A549 treated with Mapracorat at 1 μM for 4 hours (cell line): ENCODE measurements at places on chromosomes 13 and 19. TPM values are rescaled to one million over a fixed set of nuclear protein-coding genes. Genes with fewer than 3 reads are reported as not detected.

The VSTM2B gene
- not detected in 5 replicates for total RNA-seq

The CEBPA gene
- total RNA-seq = 5.3 to 10.2 TPM (median 8.8 TPM) in 5 replicates

The CLEC17A gene
- total RNA-seq = not detected in 5 replicates

The SLC7A10 gene
- total RNA-seq = 0.11 to 0.12 TPM in 2 of 5 replicates, not detected in the others

The MRI1 gene
- total RNA-seq = 7.9 to 15.5 TPM (median 13.4 TPM) in 5 replicates

The KLK14 gene
- 0.20 to 0.55 TPM (median 0.43 TPM) in 5 replicates for total RNA-seq

The CPAMD8 gene
- 0.08 to 0.13 TPM (median 0.13 TPM) in 3 of 5 replicates, not detected in the others for total RNA-seq

The PTGIR gene
- 0.06 to 0.10 TPM (median 0.06 TPM) in 3 of 5 replicates, not detected in the others for total RNA-seq

The OVOL3 gene
- total RNA-seq = 0.29 to 0.78 TPM (median 0.41 TPM) in 4 of 5 replicates, not detected in the other

The ZNF283 gene
- 3.3 to 6.1 TPM (median 4.5 TPM) in 5 replicates for total RNA-seq

The ACER1 gene
- not detected in 5 replicates for total RNA-seq

The MAP2K2 gene
- 120 to 184 TPM (median 158 TPM) in 5 replicates for total RNA-seq

The CNFN gene
- 43.6 to 57.0 TPM (median 49.3 TPM) in 5 replicates for total RNA-seq
